IPS-NIHi11 (cell line): ENCODE measurements at places on chromosomes 4 and X.
A peak's percentile ranks its signal among the peaks of the same experiment; 100 is the strongest.

DNA sequence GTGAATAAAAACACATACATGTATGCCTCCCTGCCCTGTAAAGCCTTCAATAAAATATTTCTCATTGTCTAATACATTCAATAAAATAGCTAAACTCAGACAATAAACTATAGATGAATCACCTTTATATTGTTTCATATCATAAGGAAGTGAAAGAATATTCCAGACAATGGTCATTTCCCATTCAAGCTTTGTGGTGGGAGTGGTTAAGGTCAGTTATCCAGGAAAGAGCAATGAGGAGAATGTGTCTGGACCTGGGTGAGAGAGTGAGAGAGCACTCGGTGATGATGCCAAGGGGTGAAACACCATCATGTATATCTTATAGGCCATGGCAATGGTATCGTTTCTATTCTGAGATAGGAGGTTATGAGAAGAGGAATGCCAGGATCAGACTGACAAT lies 197.8 kb downstream of the PDHA2 start:
- no peak for DNase-seq

- DNase-seq: no peak
These were observed 262.7 kb downstream of the ANKRD50 start for GRCh38 chr4:124449881-124450280.

- no peak for DNase-seq
These were observed 358.3 kb upstream of the BOD1L1 start for GRCh38 chr4:13985837-13986236.

- no peak for DNase-seq
These were observed 23.5 kb upstream of the PRDM8 start for GRCh38 chr4:80173841-80174240.

DNA sequence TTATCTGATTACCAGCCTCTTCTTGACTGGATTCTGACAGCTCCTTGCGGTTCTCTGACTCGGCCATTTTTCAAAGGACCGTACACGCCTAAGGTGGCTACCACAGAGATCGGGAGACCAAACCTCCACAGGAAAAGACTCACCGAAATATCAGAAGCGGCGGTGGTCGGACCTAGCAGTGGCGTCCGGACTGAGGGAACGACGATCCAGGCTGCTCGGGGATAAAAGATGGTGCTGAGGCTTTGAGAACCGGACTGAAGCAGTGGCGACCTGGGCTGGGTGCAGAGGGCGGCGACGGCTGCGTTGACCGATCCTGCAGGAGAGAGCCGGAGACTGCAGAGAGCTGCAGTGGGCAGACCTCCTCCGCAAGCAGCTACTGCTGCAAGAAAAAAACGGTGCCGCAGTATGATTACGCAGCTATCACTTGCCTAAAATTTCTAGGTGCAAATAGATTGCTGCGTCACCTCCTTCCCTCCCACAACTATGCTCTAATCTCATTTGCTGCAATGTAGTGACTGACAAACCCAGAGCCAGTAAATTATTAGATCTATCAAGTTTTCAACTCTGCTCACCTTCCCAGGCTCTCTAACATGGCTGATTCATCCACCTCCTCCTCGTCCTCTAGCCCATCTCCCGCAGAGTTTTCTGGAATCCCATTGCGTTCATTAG lies at the start of gene NAP1L2:
Gene NAP1L2 (minus strand): TSS at position 426 of the 669 bp plus-strand sequence. CDS start 359 bp downstream, at position 67.
- DNase-seq: peak; percentile 26

DNA sequence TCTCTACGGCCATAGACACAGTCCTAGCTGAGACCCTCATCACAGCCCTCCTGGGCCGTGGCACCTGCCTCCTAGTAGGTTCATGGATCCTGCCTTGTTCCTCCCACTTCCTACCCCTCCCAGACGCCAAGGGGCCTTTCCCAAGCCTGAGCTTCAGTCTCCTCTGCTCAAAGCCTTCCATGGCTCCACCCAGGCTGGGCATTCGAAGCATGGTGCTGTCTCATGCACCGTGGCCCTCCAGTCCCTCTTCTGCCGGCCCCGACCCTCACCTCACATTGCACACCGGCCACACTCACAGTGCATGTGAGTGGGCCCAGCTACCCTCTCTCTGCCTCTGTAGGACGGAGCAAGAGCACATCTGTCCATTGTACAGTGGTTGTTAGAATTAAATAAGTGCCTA lies 21.7 kb upstream of the KIAA0232 start:
- no peak for DNase-seq

DNA sequence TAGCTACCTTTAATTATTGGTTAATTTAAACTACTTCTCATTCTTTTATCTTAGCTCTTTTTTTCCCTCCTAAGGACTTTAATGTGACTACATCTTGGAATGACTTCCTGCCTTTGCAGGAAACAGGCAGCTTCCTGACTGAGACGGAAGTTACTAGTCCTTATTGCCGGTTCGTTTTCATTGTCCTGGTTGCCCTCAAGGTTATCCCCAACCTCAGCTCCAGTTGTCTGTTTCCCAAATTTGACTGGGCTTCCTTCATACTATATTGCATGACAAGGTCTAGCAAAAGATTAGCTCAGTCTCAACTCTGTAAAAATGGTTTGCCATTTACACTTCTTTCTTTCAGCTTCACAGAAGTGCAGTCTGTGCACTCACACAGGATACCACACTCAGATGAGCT lies 109.9 kb upstream of the DDX53 start:
- DNase-seq: no peak

DNA sequence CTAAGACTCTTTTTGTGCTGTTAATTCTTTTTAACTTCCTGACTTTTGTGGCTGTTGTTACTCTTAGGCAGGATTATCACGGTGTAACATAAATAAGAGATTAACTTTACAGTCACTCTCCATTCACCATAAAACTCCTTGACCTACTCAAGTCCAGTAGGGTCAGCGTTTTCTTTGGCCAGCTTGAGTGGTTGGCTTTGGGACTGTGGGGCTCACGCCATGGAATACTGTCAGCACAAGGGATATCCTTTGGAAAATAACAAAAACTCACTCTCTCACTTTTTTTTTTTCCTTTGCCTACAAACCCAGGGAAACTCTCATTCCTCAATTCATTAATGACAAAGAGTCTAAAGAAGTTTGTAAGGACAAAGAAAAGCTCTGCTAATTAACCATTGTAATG lies 89.4 kb upstream of the TLL1 start:
- DNase-seq: no peak

DNA sequence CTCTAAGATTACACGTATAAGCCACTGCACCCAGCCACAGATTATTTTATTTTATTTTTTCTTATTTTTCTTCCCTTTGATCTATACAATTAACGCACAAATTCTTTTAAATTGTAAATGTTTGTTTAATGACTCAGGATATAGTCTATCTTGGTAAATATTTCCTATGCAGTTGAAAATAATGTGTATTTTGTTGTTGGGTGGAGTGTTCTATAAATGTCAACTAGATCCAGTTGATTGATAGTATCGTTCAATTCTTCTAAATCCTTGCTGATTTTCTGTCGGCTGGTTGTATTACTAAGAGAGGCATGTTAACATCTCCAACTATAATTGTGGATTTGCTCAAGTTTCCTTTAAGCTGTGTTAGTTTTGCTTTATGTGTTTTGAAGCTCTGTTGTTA lies 92.0 kb downstream of the TRAPPC11 start:
- DNase-seq: no peak

GRCh38 chr4:68658672-68659071 lies 11.8 kb downstream of the UGT2B15 start:
- no peak for DNase-seq

DNA sequence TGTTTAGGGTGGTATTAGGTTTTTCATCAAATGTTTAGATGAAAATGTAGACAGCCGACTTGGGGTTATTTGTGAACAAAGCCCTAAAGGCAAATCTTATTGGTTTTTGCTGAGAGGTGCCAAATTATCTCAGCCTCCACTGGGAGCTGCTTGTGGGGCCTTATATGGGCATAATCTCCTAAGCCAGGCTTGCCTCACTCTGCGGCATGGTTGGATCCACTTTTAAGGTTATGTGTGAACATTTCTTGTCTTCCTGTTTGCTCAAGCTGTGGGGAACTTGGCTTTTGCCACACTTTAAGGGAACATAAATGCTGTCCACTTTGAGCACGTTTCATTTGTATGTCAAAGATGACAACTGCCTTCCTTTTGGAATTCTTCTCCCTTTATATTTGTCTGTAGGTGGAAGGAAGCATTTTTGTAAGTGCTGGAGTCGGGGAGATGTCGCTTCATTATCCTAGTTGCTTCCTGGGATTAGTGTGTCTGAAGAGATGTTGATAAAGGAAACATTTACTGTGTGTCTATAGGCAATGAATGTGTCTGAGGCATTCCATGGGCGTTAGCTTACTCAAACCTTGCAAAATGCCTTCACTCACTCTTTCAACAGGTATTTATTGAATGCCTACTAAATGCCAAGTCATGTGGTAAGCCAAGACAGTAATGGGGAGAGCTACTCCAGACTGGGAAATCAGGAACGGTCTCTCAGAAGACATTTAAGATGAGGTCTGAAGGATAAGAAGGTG lies 78.3 kb downstream of the SLC9A6 start:
- no peak for DNase-seq

DNA sequence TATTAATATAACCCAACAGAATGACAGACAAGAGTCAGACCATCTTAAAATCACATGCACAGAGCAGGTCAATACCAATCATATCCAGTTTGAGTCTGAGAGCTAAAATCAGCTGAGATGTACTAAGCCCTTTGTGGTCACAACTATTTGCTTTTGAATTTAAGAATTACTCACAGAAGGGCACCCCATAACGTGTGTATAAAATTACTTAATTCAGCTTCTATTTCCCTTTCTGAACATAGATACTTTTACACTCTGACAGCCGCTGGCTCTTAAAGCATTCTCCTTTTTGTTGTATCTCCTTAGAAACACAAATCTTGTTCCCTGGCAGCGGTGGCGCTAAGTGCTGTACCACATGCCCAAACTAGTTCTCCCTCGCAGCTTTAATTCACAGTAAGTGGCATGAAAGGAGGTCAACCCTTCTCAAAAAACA lies 14.8 kb upstream of the PPARGC1A start:
- DNase-seq: no peak

GRCh38 chrX:115330498-115331168 lies 41.1 kb downstream of the LUZP4 start:
- peak; percentile 50 for DNase-seq

- DNase-seq: no peak
These were observed 588 bp downstream of the ART3 start for GRCh38 chr4:76074993-76075600.

GRCh38 chrX:14506866-14507265 lies 22.5 kb upstream of the GLRA2 start:
- no peak for DNase-seq

DNA sequence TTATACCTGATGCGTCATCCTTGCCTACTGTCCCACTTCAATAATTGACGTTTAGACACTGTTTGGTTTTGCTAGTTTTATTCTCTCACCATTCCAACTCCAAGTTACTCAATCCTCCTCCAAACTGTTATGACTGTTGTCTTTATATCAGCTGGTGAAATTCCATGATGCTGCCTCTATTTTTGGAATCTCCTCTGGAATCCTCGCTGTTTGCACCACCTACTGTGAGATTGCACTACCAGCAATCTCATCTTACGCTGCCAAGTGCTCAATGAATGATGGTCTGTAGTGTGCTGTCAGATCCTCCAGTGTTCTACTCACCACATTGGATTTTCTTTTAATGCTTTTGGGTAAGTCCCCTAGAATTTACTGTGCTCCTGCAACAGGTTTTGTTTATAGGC lies 13.2 kb upstream of the PCDH18 start:
- DNase-seq: peak; percentile 16

DNA sequence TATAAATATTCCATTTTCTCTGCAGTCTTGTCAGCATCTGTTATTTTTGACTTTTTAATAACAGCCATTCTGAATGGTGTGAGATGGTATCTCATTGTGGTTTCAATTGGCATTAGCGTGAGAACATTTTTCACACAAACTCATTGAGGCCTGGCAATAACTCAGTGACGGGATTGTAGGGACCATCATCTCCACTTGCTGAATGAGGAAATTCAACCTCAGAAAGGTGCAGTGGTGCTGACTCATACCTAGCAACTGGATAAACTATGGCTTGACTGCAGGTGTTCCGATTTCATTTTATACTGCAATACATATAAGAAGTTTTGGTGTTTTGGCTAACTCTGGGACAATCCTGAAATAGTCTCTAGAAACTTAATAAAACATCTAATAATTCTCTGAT lies 88.3 kb upstream of the DDIT4L start:
- no peak for DNase-seq

GRCh38 chr4:145168581-145169187 lies 11.7 kb downstream of the OTUD4 start:
- no peak for DNase-seq

DNA sequence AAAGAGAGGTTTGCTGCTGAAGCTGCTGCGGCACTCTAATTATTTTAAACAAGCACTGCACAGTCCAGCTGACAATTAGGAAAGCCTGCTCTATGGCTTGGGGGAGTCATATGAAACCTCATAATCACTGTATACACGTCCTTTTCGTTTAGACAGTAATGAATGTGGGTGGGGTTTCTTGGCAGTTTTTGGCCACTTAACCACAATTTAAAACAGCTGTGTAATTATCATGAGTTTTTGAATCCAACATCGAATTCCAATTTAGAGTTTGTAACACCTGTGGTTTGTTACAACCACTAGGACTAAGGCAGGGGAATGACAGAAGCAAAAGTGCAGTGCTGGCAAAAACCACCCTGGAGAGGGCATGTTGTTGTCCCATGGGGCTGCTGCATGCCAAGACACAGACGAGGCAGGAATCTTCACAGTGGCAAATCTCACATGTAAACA lies 99.5 kb downstream of the CXXC4 start:
- DNase-seq: no peak

DNA sequence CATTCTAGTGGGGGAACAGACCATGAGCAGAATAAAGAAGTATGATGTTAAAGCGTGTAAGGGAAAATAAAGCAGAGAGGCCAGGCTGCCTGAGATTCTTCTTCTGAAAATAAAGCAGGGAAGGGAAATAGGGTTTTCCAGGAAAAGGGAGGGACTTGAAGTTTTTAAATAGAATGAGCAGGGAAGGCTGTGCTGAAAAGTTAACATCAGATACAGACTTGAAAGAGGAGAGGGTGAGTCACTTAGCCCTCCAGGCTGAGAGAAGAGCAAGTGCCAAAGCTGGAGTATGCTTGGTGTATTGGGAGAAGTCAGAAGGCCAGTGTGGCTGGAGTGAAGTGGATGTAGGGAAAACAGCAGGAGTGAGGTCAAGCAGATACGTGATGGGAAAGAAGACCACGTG lies 10.0 kb upstream of the PLK4 start:
- no peak for DNase-seq

GRCh38 chr4:43352859-43353258 lies 460.3 kb downstream of the GRXCR1 start:
- DNase-seq: no peak

GRCh38 chrX:39957816-39958566 lies 139.8 kb downstream of the BCOR start:
- no peak for DNase-seq
